ENCODE measurements at places on chromosomes 6 and 20. TPM values are rescaled to one million over a fixed set of nuclear protein-coding genes. Genes with fewer than 3 reads are reported as not detected.

The PEX6 gene
- 30.4 TPM for total RNA-seq

The HUS1B gene
- 1.0 TPM for total RNA-seq

The PROKR2 gene
- not detected for total RNA-seq

The IL20RA gene
- total RNA-seq = 13.3 TPM

The GCNT2 gene
- total RNA-seq = 27.4 TPM

The PDE10A gene
- total RNA-seq = 6.0 TPM

The TRMT6 gene
- total RNA-seq = 8.5 TPM

The PLG gene
- total RNA-seq = not detected

The GINM1 gene
- 50.8 TPM for total RNA-seq

The IFT52 gene
- 20.4 TPM for total RNA-seq

The MYLK2 gene
- total RNA-seq = not detected

The PLAGL1 gene
- 34.8 TPM for total RNA-seq

The RPS6KA2 gene
- 136 TPM for total RNA-seq

Data from upper lobe of right lung (tissue), 1 donor.